Type B pancreatic cell (in vitro differentiated cells): ENCODE measurements at places on chromosomes 7 and 10. TPM values are rescaled to one million over a fixed set of nuclear protein-coding genes. Genes with fewer than 3 reads are reported as not detected.

GRCh38 chr7:102268635-102269034 is 18.0 kb upstream of the SH2B2 start:
- DNase-seq: no peak

Gene FHIP2A
- 24.4 and 25.0 TPM in 2 replicates for total RNA-seq

- DNase-seq: no peak
These were observed 118.1 kb upstream of the PCBD1 start for GRCh38 chr10:71006506-71006905.

Gene SPDYE1
- not detected in 2 replicates for total RNA-seq

Gene MYH16
- not detected in 2 replicates for total RNA-seq

Gene AKR1E2
- total RNA-seq: 4.7 and 6.6 TPM in 2 replicates

DNA sequence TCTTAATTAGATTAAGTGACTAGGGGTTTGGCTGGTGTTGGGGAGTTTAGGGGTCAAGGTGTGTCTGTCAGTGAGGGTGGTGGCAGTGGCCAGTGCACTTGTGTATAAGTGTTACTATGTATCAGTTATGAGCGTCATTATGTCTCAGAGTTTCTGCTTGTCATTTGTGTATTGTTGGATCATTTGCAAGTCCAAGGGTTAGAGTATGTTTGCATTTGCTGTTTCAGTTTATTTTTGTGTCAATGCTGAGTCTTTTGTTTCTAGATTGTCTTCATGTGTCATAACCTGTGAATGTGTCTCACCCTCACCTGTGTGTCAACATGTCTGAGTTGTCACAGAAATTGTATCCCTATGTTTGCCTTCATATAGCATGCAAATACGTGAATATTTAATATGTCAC is 97.5 kb upstream of the PAX2 start:
- no peak for DNase-seq

DNA sequence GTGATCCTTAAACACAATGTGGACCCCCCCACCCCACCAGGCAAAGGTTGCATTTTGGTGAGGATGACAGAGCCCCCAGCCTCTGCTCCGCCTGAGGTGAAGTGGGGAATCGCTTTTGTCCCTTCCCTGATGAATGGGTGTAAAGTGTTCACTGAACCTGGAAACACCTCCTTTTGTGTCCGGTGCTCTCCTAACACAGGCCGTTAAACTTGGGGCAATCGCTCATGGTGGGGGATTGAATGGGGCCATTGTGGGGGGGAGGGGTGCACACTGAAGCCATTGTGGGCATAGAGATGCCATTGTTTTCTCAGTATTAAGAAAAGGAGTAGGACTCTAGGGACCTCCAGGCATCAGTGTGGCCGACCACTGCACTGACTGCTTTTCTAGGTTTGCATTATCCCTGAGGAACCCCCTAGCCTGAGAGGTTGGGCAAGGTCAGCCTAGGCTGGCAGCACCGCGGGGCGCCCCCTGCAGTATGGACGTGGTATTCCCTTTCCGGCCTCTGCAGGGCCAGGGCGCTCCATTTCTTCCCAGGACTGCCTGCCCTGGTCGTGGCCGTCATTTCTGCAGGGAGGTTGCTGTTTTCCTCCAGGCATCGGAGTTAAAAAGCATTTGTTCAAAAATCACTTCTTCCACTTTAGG is 158.3 kb downstream of the TCF7L2 start:
- DNase-seq: no peak

DNA sequence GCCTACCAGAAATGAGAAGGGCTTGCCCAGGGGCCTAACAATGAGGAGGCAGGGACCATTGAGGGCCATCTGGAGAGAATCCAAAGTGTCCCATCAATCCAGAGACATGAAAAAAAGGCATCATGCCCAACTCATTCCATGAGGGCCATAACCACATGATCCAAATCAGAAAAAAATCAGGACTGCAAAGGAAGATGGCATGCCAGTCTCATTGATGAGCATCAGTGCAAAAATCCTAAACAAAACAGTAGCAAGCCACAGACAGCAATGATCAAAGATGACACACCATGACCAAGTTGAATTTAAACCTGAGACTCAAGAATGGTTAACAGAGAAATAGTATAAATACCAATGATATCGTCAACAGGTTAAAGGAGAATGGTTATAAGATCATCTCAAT is 7.0 kb upstream of the CYP3A4 start:
- DNase-seq: no peak

GRCh38 chr10:52752261-52752660 is 20.3 kb downstream of the MBL2 start:
- no peak for DNase-seq

Gene DPYSL4
- total RNA-seq: 11.7 and 61.9 TPM in 2 replicates

GRCh38 chr10:131316321-131317075 is 5.0 kb upstream of the TCERG1L start:
- no peak for DNase-seq

GRCh38 chr10:30114881-30115625 is 55.7 kb upstream of the JCAD start:
- DNase-seq: no peak

DNA sequence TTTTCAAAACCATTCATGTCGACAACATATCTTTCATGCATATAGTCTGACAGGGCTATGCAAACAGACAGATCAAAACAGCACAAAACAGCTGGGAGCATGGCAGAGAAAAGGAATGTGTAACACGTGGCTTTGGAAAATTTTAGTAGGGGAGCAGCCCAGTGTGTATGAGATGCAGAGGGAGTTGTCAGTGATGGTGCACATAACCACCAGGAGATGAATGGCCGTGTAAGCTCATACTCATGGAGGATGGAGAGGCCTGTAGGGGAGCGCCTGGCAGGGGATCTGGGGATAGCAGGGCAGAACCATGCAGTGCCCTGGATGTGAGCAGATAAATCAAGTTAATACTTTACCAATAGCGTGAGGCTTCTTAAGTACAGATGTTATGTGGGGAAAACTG is 45.7 kb downstream of the RHOBTB1 start:
- no peak for DNase-seq

DNA sequence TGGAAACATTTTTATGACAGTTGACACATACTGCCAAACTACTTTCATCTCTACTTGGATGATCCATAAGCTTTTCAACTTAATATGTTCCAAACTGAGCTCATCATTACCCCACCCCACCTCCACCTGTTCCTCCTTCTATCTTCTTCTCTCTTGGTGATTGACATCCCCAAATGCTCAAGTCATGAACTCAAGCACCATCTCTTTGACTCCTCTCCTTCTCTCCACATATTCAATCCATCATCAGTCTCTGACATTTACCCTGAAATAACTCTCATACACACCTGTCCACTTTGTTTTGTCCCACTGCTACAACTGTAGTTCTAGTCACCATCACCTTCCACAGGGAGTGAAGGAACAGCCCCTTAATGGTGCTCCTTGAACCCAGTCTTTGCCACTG is 43.3 kb downstream of the SGCE start:
- no peak for DNase-seq

DNA sequence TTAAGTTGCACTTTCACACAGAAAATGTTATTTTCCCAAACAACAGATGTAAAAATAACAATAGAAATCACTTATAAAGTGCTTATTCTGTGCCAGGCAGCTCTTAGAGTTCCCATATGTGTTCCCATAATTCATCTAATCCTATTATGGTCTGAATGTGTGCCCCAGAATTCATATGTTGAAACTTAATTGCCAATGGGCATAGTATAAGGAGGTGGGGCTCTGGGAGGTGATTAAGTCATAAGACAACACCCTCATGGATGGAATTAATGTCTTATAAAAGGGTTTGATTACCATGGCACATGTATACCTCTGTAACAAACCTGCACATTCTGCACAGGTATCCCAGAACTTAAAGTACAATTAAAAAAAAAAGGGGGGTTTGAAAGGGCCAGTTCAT is 92.7 kb downstream of the FZD1 start:
- DNase-seq: no peak

DNA sequence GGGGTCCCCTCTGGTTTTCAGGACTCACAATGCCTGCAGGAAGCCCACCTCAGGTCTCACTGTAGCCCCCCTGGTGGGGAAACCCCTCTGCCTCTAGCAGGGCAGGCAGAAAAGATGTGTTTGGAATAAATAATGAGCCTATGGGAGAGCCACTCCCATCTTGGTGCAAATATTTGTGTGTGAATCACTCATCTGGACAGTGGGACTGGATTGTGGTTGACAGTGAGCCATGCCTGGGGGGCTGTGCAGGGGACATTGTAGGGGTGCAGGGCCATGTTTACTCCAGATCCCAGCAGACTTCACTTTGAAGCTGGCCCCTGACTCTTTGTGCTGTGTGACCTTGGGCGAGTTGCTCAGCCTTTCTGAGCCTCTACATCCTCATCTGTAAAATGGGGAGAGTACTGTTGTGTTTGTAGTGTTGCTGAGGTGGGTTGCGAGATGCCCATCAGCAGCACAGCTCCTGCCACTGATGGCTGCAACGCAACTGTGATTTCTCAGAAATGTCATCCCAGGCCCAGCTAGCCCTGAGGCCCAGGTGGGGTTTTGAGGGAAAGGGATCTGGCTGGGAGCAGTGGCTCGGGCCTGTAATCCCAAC is 20.7 kb downstream of the GTF2IRD1 start:
- no peak for DNase-seq

DNA sequence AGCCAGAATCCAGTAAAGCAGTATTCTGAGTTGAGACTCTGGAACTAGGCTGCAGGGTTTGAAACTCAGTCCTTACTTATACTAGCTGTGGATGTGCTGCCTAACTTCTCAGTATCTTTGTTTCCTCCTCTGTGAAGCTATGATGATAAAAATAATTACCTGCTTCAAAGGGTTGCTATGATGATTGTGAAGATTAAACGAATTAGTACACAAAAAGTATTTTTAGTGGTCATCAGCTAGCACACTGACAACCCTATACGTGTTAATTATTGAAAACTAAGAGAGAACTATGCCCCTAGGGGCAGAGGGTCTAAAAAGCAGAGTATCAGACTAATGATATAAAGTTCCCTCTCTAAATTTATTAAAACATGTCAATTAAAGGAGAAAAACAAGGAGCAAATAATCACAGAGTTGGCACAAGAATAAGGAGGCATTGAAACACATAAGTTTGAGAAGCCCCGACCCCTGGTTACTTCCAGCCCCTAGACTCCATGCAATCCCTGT is 34.4 kb upstream of the ADD3 start:
- DNase-seq: no peak

- no peak for DNase-seq
These were observed 15.3 kb upstream of the AKR1C1 start for GRCh38 chr10:4947635-4948596.

Gene OR2A12
- total RNA-seq: not detected in 2 replicates

- no peak for DNase-seq
These were observed 485 bp downstream of the ALOX5 start for GRCh38 chr10:45374350-45375052.

Gene EN2
- 0.07 and 0.94 TPM in 2 replicates for total RNA-seq

GRCh38 chr7:55107946-55108345 is 89.1 kb downstream of the EGFR start:
- no peak for DNase-seq

GRCh38 chr10:48965460-48965859 is 25.8 kb upstream of the LRRC18 start:
- no peak for DNase-seq

Gene ZSCAN21
- 11.9 and 16.4 TPM in 2 replicates for total RNA-seq

Gene MALRD1
- total RNA-seq: 1.4 and 1.8 TPM in 2 replicates

- DNase-seq: no peak
These were observed 131.5 kb upstream of the C1QL3 start for GRCh38 chr10:16653224-16653623.

DNA sequence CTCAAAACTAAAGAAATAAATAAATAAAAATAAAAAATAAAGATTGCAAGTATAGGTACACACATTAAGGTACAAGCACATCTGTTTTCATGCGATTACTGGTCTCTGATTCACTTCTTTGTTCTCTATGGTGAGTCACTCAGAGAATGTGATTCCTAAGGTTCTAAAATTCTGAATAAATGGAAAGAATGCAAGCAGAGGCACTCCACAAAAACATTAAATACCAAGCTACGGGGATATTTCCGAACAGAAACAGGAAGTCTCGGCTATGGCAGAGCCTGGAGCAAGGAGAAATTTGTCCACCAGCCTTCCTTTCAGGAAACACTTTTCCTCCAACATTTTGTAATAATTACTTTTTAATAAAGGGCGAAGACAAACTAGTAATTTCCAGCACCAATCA is 1.4 kb downstream of the VOPP1 start:
- no peak for DNase-seq

DNA sequence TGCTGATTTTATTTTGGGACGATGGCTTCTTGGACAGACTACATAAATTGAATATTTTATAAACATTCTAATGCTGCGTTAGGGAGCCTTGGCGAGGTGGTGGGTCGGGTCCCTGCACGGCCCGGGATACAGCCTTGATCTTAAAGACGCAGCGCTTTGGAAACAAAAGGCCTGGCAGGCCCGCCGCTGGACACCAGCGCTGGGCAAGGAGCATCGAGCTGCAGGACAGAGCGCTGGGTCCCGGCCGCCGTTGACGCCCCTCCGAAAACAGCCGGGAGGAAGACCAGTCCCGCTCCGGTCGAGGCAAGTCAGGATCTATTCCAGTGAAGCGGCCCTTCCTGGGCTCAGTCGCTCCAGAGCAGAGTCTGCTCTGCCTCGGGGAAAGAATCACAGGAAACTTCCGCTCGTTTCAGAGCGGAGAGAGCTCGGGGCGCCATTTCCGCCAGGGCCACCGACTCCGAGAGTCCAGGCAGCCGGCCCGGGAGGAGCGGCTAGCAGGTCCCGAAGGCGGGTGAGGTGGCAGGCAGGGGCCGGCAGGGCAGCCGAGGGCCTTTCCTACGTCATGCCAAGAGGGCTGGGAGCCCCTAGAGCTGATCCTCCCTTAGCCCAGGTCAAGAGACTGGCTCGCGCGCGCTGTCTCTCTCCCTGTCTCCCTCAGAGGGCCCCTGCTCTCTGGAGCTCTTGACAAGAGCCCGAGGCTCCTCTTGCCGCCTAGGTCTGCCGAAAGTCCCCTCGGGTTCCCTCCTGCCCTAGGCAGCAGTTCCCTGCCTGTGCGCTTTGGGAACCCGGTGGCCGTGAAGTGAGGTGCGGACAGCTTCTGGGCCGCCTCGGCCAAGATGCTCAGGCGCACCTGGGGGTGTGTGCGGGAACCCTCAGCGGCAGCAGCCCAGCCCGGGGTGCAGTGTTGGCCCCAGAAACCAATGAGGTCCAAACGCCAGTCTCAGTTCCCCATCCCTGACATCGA is 1.4 kb upstream of the DRGX start:
- peak; percentile 66 for DNase-seq

Gene FRAT2
- total RNA-seq: 23.1 and 36.4 TPM in 2 replicates

DNA sequence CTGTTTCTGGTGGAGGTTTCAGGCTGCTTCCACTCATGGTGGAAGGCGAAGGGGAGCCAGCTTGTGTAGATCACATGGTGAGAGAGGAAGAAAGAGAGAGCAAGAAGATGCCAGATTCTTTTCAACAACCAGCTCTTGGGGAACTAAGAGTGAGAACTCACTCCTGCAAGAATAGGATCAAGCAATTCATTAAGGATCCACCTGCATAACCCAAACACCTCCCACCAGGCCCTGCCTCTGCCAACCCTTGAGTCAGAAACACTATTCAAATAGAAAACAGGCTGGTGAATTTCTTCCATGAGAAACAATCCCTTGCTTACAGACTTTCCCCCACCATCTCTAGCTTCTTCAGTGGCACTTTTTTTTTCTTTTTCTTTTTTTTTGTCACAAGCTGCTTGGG is 317.2 kb downstream of the GPR158 start:
- DNase-seq: no peak
